Foreskin melanocyte (primary cell): ENCODE measurements at places on chromosomes 2 and 18.
A peak's percentile ranks its signal among the peaks of the same experiment; 100 is the strongest.

DNA sequence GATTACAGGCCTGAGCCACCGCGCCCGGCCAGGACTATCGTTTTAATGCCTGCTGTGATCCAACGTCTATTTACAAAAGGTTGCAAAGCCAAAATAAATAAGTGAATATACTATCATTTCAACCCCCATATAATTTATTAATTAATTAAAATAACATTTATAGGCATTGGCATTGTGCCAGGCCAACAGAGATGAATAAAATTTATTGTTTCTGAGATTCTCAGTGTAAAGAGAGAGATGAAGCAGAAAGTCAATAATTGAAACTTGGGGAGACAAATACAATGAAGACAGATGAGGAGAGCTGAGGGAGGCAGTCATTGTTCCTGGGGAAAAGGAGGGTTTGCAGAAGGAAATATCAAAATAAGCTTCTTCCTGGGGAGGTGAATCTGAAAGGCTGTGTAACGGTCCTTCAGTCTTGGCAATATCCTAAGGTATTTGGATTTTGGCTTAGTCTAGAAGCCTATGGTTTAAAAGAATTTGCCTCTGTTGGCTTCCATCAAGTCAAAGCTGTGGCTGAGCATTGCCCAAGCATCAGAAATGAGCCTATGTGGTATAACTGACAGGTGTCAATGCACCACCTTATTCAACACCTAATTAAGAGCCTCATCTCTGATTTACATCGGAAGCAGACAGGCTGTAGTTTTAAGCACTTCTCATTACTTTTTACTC lies 31.5 kb downstream of the KCNE4 start:
- DNase-seq: no peak

DNA sequence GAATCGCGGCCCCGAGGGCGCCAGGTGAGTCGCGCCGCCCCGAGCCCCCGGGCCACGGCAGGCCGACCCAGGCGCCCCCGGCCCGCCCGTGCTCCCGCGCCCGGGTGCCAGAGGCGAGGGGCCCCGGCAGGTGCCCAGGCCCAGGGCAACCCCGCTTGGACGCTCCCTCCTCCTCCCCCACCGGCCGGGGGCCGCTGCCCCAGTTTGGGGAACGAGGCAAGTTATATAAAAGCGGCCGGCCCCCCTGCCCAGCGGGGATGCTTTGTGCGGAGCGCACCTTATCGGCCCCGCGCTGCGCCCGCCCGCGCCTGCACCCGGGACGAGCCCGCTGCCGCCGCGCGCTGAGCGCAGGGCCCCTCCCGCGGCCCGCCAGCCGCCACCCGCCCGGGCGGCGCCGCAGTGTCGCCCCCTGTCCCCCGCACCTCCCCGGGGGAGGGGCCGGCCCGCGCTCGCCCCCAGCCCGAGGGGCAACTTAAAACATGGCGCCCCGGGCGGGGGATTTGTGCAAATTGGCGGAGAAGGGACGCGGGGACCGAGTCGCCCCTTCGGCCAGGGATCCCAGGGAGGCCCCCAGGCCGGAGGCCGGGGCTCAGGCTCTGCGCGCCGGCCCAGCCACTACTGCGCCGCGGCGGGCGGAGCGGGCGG lies 639 bp downstream of the EPB41L3 start:
- DNase-seq: no peak

DNA sequence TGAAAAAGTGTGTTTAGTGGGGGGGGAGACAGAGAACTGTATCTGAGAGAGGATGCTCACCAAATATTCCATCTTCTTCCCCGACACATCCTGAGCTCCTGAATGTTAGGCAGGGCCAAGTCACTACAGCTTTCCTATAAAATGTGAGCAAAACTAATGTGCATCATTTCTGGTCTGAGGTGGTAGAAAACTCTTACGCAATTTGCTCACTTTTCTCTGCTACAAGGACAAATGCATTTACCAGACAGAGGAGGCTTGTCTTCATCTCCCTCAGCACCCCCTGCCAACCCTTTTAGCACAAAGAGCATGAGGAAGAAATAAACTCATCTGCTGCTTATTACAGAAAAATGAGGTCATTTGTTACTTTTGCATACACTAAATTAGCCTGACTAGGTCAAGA lies 554.0 kb downstream of the RNF144A start:
- DNase-seq: no peak

DNA sequence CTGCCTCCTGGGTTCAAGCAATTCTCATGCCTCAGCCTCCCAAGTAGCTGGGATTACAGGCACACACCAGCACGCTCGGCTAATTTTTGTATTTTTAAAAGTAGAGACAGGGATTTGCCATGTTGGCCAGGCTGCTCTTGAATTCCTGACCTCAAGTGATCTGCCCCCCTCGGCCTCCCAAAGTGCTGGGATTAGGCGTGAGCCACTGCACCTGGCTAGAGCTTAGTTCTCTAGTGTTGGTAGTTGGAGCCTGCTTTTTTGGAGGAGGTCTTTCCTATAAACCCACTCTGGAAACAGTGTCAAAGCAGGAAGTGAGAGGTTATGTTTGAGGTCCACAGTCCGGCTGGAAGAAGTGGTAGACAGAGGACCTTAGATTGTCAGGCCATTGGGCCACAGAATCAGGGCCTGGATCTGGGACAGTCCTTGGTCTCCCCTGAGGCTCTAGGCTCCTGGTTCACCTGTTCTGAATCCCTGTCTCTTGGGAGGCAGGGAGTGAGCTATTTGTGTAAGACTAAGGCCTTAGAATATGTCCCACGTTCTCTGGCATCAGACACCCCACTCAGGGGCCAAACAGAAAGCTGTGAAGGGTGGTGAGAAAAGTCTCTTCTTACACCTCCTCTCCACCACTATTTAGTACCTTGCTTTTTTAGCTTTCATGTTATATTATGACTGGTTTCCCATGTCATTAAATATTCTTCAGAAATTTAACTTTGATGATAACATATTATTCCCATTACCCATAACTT lies 34.5 kb downstream of the PCBP1 start:
- DNase-seq: no peak

GRCh38 chr2:85504778-85505261 lies 34.1 kb upstream of the MAT2A start:
- DNase-seq: peak; percentile 95

DNA sequence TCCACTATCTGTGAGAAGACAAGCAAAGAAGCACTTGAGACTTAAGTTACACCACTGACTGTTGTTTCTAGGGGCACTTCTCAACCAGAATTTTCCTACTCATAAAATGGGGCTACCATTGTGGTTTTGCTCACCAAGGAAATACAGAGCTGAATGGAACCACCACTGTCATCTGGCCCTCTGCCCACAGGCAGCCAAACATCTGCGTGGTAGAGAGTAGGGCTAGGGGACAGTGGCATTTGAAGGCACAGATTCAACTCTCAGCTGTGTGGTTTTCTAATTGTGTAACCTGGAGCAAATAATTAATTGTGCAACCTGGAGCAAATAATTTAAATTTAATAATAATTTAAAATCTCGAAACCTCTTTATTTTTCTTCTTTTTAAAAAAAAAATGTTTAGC lies 79.6 kb downstream of the PDE11A start:
- DNase-seq: no peak

GRCh38 chr18:21803495-21803894 lies 62.9 kb downstream of the MIB1 start:
- DNase-seq: peak; percentile 18
